Fibroblast of skin of left quadriceps (primary cell): ENCODE measurements at places on chromosomes 1 and 21.

DNA sequence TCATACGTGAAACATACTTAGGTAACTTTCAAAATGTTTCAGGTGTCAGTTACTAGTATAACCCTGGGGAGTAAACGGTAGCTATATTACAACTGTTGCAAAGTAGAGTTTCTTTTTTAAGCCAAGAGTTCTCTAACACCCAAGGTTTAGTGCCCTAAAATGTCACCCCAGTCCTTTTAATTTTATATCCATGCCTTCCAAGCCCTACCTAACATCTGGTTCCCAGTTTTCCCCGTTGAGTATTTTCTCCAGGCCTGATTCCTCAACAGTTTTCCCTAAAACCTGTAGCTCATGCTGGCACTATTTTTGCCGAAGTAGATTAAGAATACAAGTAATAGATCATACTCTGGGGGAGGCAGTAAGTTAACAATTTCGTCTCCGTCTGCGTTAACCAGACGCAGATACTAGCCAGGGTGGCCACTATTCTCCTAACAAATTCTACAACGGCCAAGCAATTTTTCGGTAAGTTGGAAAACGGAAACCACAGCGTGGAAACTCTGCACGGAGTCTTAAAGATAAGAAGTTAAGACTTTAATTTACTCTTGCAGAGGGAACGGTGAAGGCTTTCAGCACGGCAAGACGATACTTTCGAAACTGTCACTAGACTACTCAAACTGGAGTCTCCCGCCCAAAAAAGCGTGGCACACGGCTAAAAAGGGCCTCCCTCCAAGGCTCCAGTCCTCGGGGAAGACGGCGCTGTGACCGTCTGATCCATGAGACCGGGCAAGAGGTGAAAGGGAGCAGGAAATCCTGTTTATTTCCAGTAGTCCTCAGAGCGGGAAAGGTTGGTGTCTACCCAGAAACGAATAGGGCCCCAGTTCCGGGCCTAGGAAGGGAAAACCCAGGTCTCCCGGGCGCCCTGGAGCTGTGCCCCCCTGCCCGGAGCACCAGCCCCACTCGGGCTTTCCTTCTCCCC, 945 bp downstream of the SRSF4 start:
- DNase-seq = no peak

GRCh38 chr1:108767115-108767514, 20.6 kb downstream of the STXBP3 start:
- no peak for DNase-seq

- DNase-seq = no peak
These were observed 24.9 kb downstream of the SETD4 start for GRCh38 chr21:36035381-36035791.

- no peak for DNase-seq
These were observed 7.5 kb upstream of the DISP3 start for GRCh38 chr1:11471473-11471872.

DNA sequence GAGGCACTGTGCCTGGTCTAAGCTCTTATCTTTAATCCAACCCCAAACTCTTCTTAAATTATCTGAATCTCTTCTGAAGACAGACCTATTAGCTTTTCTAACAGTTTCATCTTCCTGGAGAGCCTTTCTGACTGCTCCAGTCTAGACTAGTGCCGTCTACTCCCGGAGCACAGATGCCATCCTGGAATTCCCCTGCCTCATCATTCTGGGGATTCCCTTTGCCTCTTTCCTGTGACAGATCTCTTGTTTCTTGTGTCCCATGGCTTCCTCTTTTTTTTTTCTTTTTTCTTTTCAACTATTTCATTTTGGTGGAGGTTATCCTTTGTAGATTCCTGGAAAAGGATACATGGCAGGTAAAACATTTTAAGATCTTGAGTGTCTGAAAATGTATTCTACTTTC, 11.7 kb downstream of the SEMA4A start:
- no peak for DNase-seq

GRCh38 chr1:243751506-243751905, 98.5 kb downstream of the AKT3 start:
- no peak for DNase-seq

DNA sequence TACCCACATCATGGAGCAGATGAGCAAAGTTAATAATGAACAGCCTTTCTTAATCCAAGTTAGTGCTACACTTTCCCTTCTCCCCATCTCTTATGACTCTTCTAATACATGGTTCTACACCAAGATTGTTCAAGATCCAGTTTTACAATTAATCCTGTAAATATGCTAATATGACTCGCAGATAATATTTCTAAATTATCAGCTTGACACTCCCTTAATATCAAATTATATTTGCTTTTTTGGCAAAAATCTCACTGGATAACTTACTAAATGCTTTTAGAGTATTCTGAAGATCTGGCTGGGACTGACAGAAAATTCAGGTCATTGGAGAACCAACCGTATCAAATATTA, 24.4 kb upstream of the CR1L start:
- DNase-seq = no peak

- peak; percentile 93 for DNase-seq
These were observed 54.3 kb upstream of the TARBP1 start for GRCh38 chr1:234533034-234533891.

DNA sequence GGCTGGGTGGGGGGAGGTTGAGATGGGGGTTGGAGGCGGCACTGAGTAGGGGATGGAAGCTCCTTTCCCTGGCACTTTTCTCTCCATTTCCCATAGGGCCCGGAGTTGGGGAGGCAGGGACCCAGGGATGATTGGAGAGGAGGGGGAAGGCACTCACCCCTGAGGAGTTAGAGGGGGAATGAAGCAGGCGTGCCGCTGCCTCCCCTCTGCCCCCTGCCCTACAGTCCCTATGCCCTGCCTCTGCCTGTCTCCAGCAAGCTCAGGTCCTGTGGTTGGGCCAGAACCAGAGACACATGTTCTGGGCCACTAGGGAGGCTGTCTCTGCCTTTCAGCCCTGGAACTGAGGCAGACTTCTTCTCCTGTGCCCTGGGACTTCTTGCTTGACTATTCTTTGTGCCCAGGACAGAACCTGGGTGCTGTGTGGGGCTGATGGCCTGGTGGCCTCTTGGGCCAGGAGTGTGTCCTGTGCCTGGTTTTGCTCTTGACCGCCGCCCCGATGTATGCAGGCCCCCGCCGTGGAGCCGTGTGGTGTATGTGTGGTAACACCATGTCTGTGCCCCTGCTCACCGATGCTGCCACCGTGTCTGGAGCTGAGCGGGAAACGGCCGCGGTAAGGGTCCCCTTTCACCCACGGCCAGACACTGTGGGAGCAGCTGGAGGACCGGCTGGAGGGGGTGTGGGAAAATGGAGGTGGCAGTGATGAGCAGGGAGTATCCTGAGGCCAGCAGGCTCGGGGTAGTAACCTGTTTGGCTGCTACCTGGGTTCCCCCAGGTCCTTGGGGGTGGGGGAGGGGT, 1.4 kb downstream of the LYPLA2 start:
- DNase-seq = no peak

- no peak for DNase-seq
These were observed 170.6 kb upstream of the ARHGEF16 start for GRCh38 chr1:3283849-3284248.

- DNase-seq = no peak
These were observed 92.5 kb upstream of the IRF2BP2 start for GRCh38 chr1:234702342-234703000.

DNA sequence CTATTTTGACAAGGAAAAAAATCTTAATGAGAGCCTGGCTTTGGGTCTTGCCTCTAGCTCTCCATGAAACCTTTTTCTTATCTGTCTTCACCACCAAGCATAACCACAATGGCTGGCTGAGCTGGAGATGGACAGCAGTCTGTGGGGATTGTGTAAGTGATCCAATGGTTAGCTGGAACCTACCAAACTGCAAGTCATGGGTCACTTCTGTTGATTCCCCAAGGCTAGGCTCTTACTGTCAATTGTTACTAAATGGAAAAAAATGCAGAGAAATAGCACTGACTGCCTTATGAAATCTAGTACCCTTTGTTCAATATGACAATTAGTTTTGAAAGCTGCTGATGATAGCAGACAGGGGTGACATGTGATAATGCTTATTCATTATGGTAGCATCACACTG, 359.0 kb downstream of the ST6GALNAC3 start:
- DNase-seq = no peak

GRCh38 chr1:39177706-39178105, 26.8 kb upstream of the MACF1 start:
- DNase-seq = no peak

DNA sequence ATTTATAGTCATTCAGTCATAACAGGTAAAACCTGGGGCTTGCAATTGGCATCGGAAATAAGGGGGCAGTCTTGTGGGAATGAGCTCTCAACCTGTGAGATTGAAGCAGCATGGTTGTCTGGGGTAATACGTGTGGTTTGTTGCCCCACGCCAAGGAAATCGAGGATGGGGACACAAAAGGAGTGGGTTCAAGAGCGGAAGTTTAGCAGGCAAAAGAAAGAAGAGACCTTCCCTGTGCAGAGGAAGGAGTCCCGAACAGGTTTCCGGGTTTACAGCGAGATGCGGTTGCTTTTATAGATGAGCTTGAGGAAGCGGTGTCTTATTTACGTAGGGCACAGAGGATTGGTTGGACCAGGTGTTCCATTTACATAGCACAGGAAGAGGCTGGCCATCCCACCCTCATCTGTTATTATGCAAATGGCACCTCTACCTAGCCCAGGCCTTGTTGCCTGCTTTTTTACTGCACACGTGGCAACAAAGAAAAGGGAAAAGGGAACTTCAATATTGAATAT, 37.3 kb downstream of the IFNAR1 start:
- DNase-seq = no peak

DNA sequence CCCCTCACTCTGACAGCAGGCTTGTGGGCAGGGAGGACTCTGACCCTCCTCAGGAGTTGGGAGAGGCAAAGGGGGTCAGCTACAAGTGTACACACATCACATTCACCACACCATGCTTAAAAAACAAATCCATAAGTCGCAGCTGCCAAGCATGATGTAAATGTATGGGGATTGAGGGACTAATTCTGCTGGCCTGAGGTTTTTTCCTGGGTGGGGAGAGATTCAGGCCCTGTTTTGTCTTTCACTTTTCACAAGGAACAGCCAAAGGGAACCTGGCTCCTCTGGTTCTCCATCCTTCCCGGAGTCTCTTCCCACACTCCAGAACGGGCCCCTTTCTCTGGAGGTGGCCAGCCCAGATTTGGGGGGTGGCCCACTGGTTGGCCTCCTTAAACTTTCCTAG, 1.3 kb upstream of the MTARC2 start:
- DNase-seq = no peak

DNA sequence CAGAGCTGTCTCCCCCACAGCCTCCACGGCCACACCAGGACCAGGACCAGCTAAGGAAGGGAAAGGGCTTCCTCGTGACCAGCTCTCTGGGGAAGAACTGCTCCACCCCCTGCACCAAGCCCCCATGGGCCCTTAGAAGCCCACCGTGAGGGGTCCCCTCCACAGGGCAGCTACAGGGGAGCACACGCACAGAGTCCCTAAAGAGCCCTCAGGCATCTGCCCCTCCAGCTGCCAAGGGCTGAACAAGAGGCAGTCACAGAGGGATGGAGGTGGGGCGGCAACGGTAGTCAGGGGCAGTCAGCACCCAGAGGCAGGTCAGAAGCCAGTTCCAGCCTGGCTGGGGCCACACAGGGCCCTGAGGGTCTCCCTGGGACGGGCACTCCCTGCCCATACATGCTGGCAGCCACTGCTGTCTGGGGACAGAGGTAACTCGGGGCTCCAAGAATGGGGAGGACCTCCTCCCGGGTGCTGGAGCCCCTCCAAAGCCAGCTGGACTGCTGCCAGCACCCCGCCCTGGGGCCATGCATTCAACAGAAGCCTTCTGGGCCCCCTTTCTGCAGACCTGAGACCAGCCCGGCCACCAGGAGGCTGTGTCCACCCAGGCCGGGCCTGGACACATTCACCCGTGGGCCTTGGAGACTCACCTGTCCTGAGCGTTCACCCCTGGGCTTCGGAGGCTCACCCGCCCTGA, 18.7 kb downstream of the SLC19A1 start:
- no peak for DNase-seq

GRCh38 chr1:234551032-234551378, 59.0 kb downstream of the IRF2BP2 start:
- DNase-seq = no peak

- DNase-seq = no peak
These were observed 868.0 kb downstream of the USP25 start for GRCh38 chr21:16597753-16598152.

GRCh38 chr1:63010913-63011660, 227.2 kb downstream of the ATG4C start:
- no peak for DNase-seq

GRCh38 chr1:52127181-52128180, 14.4 kb upstream of the ZFYVE9 start:
- peak; percentile 44 for DNase-seq

GRCh38 chr1:42328916-42329496, 6.0 kb downstream of the FOXJ3 start:
- no peak for DNase-seq

DNA sequence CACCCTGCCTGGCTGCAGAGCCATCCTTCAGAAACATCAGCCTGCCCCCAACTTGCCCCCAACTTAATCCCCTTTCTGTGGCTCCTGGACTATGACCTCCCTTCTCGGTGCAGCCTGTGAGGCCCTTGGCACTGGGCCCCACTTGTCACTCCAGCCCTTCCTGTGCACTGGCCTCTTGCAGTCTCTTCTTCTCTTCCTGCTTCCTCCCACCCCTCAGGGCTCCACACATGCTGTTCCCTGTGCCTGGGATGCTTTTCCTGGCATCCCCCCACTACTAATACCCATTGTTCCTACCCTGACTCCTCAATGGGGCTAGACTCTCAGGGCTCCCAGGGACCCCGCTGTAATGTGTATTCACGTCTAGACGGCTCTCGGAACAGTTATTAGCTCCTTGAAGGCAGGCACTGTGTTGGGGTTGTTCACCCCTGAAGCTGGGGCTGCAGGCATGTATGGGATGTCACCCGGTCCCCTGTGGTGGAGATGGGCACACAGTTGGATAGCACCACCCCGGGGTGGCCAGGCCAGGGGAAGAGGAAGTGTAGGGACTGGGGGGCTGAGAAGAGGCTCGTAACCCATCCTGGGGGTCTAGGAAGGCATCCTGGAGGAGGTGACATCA, 4.5 kb downstream of the LDLRAD1 start:
- DNase-seq = no peak

DNA sequence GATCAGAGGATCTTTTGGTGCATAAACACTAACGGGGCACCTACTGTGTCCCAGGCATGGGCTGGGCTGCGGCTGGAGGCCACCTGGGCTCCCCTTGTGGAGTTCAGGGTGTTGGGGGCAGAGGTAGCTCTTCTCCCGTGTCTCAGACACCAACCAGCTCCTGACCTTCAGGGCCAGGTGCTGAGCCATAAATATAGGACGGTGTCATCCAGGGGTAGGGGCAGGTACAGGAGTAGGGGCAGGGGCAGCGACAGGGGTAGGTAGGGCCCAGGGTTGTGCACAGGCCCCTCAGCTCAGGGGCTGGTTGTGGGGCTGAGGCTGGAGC, 18.0 kb upstream of the LRRC3 start:
- no peak for DNase-seq

GRCh38 chr1:220894025-220894923, 15.0 kb downstream of the HLX start:
- no peak for DNase-seq
